A549 treated with dexamethasone at 1 μM for 4 hours (cell line): ENCODE measurements at places on chromosomes 7 and 10. TPM values are rescaled to one million over a fixed set of nuclear protein-coding genes. Genes with fewer than 3 reads are reported as not detected.

The HTR5A gene
- total RNA-seq, result not detected in 5 replicates

The EIF3A gene
- total RNA-seq, result 128 to 177 TPM (median 166 TPM) in 5 replicates

The TBXAS1 gene
- total RNA-seq, result 11.8 to 15.6 TPM (median 13.3 TPM) in 5 replicates

The CLEC5A gene
- total RNA-seq, result not detected in 5 replicates

The SPDYE9 gene
- total RNA-seq, result not detected in 5 replicates

The RAB19 gene
- total RNA-seq, result not detected in 5 replicates

The RADIL gene
- total RNA-seq, result 1.2 to 1.9 TPM (median 1.7 TPM) in 5 replicates

The GPR26 gene
- not detected in 5 replicates for total RNA-seq

The NPY4R2 gene
- 11.5 to 36.0 TPM (median 30.6 TPM) in 5 replicates for total RNA-seq

The TRPV6 gene
- total RNA-seq, result not detected in 5 replicates

The CALHM2 gene
- total RNA-seq, result 3.6 to 5.7 TPM (median 4.9 TPM) in 5 replicates

The LRIT1 gene
- total RNA-seq, result not detected in 5 replicates

The ZNF239 gene
- 2.0 to 2.4 TPM (median 2.1 TPM) in 5 replicates for total RNA-seq

The GPRIN2 gene
- 23.8 to 39.9 TPM (median 33.0 TPM) in 5 replicates for total RNA-seq

The CACNB2 gene
- total RNA-seq, result not detected in 5 replicates

The SPDYE2B gene
- not detected in 5 replicates for total RNA-seq

The FAM20C gene
- total RNA-seq, result 32.5 to 50.4 TPM (median 47.6 TPM) in 5 replicates

The VWA2 gene
- 0.05 to 0.06 TPM (median 0.06 TPM) in 3 of 5 replicates, not detected in the others for total RNA-seq

The FAM53B gene
- 9.6 to 15.8 TPM (median 14.1 TPM) in 5 replicates for total RNA-seq

The MLXIPL gene
- 1.1 to 1.6 TPM (median 1.1 TPM) in 5 replicates for total RNA-seq

The H2BK1 gene
- total RNA-seq, result not detected in 5 replicates

The NT5C2 gene
- 67.0 to 80.0 TPM (median 71.9 TPM) in 5 replicates for total RNA-seq

The VAX1 gene
- 1.0 to 1.5 TPM (median 1.3 TPM) in 5 replicates for total RNA-seq

The GDF2 gene
- not detected in 5 replicates for total RNA-seq

The NUP205 gene
- total RNA-seq, result 44.6 to 53.0 TPM (median 50.2 TPM) in 5 replicates

The PSPH gene
- total RNA-seq, result 23.5 to 26.4 TPM (median 23.9 TPM) in 5 replicates

The LIPM gene
- total RNA-seq, result not detected in 5 replicates

The PLAC9 gene
- 0.29 TPM in 1 of 5 replicates, not detected in the others for total RNA-seq

The SYCE1 gene
- total RNA-seq, result not detected in 5 replicates

The CALHM1 gene
- not detected in 5 replicates for total RNA-seq

The CDH23 gene
- 2.0 to 3.2 TPM (median 2.6 TPM) in 5 replicates for total RNA-seq

The LAMB4 gene
- total RNA-seq, result 0.13 to 0.36 TPM (median 0.19 TPM) in 5 replicates

The PLCE1 gene
- total RNA-seq, result 7.0 to 10.3 TPM (median 9.7 TPM) in 5 replicates

The GCK gene
- not detected in 5 replicates for total RNA-seq

The LEP gene
- total RNA-seq, result not detected in 5 replicates

The NACAD gene
- 0.20 to 0.46 TPM (median 0.28 TPM) in 5 replicates for total RNA-seq

The CACUL1 gene
- total RNA-seq, result 8.6 to 18.4 TPM (median 15.9 TPM) in 5 replicates

The GIMAP4 gene
- total RNA-seq, result not detected in 5 replicates

The FAM221A gene
- 0.25 to 0.67 TPM (median 0.34 TPM) in 5 replicates for total RNA-seq
